Fibroblast of skin of scalp (primary cell): ENCODE measurements at places on chromosomes 1 and 21.

DNA sequence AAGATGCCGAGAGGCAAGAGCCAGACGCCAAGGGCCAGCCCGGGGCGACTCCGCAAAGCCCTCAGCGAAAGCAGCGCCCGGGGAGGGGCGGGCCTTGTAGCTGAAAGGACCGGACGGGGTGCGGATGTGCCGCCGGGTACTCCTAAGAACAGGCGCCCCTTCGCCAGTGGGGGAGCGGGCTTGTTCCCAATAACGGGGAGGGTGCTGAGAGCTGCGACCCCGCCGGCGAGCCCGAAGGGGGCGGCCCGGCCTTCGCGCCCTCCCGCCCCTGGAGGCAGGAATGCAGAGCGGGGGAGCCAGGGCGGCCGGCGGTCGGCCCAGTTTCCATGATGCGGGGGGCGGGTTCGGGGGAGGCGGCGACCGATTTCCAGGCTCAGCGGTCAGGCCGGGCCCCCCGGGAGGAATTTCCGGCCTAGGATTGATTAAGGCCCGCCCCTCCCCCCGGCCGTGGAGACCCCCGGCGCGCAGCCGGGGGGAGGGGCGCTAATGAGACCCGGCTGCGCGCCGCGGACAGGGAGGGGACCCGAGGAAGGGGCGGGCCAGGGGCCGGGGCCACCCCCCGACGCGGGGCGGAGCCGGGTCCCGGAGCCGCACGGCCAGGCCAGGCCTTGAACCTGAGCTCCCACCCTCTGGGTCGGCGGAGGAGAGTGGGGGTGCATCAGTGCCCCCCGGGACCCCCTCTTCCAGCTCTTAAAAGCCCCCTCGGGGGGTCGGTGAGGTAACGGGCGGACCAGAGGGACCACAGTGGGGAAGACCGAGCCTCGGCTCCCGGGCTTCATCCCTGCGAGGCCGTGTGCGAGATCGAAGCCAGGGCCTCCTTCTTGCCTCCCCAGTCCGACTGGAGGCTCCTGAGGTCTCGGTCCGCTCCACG is 898 bp upstream of the TMEM200B start:
- DNase-seq, result peak; percentile 94

- DNase-seq, result peak; percentile 42
Observed at GRCh38 chr1:245475126-245475525, 320.3 kb downstream of the KIF26B start.

DNA sequence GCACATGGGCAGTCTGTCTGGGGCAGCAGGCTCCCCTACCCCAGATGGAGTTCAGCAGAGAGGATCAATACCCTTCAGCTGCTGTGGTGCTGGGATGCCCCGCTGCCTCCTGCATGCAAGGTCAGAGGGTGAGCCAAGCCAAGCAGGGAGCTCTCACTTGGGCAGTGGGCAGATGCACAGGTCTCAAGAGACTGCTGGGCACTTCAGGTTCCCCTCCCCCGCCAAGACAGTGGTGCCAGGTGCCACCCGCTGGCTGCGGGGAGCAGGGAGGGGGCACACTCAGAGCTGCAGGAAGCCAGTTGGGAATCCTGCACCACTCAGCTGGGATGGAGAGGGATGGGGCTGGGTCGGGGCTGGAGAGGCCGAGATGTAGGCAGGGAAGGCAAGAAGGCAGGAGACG is 15.8 kb upstream of the EVA1B start:
- no peak for DNase-seq

DNA sequence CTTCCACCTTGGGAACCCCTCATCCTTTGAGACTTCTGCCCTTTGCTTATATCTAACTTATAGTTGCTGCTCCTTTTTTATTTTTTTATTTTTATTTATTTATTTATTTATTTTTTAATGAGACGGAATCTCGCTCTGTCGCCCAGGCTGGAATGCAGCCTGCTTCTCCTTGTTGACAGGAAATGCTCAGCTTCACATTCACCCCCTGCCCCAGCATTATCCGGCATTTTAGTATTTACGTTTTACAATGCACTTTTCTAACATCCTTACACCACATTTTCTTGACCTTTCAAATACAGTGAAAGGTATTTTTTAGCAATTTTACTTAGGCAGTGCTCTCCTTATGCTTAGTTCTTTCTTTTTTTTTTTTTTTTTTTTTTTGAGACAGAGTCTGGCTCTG is 14.9 kb downstream of the CXADR start:
- DNase-seq, result no peak

DNA sequence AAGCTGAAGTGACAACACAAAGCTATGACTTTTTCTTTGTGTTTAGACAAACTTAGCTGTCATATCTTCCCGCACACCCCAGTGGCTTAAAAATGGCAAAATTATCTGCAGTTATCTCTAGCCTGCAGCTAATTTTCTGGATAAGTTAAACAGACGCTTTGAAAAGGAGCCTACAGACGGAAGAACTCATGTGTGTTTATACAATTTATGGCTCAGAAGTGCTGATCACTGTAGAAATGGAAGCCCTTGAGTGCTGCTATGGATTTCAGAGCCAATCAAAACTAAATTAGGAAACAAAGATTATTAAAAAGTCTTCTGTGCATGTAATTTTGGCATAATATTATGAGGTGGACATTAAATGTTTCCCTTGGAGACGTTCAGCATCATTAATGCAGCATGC is 11.6 kb downstream of the NTNG1 start:
- DNase-seq, result no peak

DNA sequence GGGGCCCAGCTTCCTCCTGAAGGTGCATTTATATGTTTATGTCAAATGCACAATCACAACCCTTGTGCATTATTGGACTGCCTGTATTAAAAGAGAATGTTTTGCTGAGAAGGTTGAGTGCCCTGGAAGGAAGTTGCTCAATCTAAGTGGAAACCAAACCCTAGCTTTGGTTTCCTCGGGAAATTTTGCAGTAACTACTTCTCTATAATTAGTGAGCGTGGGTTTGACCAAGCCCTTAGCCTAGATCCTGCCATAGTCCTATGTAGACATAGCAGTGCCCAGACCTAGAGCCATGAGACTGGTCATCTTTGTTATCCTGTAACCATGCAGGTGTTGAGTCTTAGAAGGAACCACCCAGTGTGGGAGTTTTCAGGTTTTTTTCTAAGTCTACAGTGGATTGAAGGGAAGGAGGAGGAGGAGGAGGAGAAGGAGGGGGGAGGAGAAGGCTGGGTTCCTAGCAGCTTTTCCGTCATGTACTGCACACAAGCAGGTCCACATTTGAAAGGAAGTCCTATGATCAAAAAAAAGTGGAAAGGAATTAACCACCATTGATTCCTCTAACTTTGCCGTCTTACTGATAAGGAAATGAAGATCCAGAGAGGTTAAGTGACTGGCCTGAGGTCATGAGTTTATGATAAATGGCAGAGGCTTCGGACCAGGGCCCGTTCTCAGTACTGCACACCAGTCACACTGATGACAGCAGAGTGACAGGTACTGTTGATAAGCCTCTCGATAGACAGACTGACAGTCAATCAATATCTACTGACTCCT is 72.2 kb upstream of the LYST start:
- no peak for DNase-seq

DNA sequence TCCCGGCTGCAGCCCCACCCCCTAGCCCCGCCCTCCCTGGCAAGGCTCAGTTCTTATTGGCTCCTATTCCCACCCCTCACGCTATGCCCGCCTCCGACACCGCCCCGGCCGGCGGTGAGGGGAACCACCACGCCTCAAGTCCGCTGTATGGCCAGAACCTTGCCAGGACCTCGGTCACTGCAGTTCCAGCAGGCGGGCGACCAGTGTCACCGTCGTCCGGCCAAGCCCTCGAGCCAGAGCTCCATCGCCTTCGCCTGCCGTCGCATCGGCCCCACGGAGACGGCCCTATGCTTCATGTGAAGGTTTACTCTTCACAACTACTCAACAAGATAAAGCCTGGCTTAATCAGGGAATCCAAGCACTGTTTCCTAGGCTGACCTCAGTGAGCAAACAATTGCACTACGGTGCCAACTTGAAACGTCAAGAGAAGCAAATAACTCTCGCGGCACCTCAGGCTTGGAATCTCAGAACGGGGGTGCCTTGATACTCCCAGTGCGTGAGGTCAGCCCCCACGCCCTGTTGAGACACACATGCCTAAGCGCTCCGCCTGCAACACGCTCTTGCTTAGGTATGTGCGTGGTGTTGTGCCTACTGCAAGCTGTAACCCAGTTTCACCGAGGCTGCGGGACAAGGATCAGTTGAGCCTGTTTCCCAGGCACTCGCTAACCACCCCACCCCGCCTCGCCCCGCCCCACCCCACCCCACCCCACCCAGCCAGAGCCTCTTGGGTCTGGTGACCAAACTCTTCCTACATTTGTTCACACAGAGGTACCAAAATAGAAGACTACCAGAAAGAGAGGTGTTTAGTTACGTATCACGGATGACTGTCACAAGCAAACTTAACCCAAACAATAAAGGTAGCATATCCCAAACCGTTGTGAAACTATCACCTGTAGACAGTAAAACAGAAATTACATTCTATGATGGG is 498 bp upstream of the DENND2C start:
- peak; percentile 87 for DNase-seq

DNA sequence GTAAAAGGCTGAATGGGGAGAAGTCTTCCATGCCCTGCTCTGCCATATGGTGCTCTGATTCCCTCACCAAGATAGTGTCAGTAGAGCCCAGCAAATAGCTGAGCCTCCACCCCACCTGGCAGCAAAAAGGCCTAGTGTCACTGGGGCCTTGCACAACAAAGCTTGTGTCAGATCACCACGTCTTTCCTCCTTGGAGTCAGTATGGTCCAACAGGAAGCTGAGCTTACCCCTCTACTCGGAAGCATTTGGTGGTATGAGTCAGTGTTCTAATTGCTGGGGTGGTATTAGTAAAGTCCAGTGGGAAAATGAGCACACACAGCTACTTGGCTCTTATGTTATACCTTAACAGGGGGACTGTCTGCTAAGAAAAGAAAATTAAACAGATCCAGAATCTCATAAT is 18.7 kb upstream of the RRP15 start:
- no peak for DNase-seq

DNA sequence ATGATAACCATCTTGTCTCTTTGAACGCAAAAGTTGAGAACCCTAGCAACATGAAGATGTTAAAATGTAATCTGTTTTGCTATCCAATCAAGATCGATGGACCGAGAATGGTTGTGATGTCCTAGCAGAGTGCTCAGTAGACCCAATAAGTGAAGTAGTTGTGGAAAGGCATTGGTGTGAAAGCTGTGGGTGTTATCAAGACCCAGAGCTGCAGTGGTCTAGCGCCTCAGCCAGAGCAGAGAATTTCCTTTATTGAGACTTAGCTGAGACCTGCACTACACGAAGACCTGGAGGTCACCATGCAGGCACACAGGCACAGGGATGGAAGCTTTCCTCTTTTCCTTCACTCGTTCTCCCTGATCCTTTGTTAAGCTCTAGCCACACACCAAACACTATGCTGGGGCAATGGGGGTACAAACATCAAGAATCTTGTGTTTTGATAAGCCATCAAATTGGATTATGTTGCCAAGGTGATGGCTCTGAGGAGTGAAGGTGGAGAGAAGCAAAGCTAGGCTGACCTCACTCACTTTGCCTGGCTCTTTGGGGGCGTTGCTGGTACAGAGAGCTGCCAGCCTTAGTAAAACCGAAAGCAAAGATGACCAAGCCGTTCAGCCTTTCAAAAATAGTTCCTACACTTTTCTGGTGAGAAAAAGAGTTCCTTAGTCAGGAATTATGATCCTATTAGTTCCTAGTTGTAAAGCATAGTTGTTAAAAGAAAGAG is 24.1 kb downstream of the METTL13 start:
- no peak for DNase-seq

DNA sequence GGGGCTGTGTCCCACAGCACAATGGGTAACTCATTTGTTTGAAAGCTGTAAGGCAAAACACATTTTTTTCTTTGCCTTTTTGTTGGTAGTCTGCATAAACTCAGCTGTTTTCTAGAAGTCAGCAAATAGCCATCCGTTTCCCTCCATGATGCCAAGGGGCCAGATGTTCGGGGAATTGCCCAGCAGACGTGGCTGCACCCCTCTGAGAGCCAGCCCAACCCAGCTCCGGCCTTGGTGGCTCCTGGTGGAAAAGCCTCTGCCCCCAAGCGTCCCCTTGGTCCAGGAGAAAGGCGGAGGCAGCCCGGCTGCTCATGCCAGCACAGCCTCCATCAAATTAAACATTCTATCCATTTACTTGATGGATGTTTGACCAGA is 58.4 kb upstream of the ADARB1 start:
- DNase-seq, result no peak

DNA sequence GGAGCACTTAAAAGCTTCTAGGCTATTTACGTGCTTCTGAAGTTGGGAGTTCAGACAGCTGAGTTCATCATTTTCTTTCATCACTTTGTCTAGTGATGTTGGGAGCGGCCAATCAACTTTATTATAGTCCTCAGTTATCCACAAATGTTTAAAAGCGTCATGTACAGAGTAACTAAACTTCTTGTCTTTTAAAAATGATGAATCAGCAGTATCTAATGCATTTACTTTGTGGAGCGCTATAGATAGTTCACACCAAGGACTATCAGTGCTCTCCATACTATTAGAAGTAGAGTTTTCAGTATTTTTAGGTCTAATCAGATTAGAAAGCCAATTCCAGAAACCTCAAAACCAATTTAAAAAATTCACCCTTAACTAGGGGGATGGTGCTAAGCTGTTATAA is 778.7 kb upstream of the PRMT6 start:
- no peak for DNase-seq

GRCh38 chr1:96234299-96234698 is 487.3 kb upstream of the PTBP2 start:
- DNase-seq, result peak; percentile 13

DNA sequence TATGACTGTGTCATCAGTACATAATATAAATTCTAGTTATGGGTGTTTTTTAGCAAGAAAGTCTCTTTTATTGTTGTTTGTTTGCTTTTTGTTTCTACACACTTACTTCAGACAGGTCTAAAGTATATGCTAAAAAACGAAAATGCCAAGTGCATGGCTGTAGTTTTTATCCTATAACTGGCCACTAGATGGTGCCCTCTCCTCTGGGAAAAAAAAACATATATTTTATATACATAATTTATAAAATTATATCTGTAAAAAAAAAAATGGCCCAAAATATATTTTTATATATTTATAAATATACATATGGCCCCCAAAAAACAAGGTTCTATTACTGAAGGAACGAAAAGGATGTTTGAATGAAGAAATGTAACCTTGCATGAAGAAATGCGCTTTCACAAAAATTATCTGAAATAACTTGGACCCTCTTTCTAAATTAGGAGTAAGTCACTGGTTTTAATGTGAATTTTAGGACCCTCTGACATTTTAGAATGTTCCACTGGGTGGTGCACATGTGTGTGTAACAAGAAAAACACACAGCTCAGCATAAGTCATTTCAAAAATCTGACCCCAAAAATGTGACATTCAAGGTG is 93.5 kb downstream of the TTLL7 start:
- DNase-seq, result peak; percentile 29
